Hypothalamus (tissue), 51 donors: ENCODE measurements at places on chromosomes 5 and 9.

- peak; percentile 47 for DNase-seq
Measured at GRCh38 chr9:136372561-136373299, 739 bp downstream of the CARD9 start.

GRCh38 chr9:78295177-78295575 is 1.7 kb upstream of the PSAT1 start:
- no peak for DNase-seq

- no peak for DNase-seq
Measured at GRCh38 chr5:88673253-88674105, 209.5 kb downstream of the MEF2C start.

DNA sequence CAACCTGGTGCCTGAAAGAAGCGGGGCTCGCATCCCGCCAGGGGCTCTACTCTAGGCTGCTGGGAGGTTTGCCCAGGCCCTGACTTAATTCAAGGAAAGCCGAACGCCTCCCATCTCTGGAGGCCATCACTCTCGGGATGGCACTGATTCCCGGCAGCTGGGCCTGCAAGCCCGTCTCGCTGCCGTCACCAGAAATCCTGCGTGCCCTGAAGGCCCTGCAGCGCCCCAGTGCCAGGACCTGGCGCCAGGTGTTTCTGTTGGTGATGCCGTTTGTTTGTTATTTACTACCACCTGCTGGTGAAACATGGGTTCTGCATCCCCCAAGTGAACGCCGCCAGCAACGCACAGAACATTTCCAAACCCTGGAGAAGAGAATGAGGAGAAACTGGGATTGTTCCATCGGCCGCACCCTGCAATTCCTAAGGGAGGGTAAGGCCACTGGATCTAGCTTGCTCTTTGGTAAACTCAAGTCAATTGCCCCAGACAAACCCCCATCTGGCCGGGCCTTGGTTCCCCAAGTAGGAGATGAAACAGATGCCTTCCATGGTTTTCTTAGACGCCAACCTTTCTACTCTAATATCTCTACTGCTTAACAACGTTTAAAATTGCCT is 77.9 kb downstream of the AK8 start:
- DNase-seq: no peak

GRCh38 chr5:68287631-68287975 is 72.0 kb downstream of the PIK3R1 start:
- no peak for DNase-seq

DNA sequence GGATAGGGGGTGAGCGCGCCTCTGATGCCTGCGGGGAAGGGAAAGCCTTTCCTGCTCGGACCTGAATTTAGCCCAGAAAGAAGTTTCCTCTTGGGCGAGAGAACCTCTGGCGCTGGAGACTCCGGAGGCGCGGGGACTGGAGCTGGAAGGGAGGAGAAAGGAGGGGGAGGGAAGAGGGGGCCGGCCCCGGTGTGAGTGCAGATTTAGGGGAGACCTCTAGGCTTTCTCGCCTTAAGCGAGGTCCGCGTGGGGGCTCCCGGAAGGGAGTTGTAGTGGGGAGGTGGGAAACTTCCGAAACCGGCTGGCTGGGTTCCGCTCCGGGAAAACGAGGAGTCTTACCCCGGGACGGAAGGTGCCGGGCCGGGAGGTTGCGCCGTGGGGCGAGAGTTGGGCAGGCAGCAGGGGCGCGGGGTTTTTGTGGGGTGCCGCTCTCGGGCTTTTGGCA is 1.3 kb downstream of the PCSK5 start:
- no peak for DNase-seq

- no peak for DNase-seq
Measured at GRCh38 chr5:172492097-172492840, 37.9 kb upstream of the SH3PXD2B start.

- DNase-seq: no peak
Measured at GRCh38 chr5:72860499-72860898, 44.0 kb downstream of the TNPO1 start.

GRCh38 chr5:23257656-23258055 is 249.8 kb upstream of the PRDM9 start:
- DNase-seq: no peak

GRCh38 chr9:132319421-132320110 is 35.2 kb downstream of the SETX start:
- DNase-seq: no peak

GRCh38 chr9:99172124-99173091 is 49.3 kb downstream of the ALG2 start:
- DNase-seq: no peak

DNA sequence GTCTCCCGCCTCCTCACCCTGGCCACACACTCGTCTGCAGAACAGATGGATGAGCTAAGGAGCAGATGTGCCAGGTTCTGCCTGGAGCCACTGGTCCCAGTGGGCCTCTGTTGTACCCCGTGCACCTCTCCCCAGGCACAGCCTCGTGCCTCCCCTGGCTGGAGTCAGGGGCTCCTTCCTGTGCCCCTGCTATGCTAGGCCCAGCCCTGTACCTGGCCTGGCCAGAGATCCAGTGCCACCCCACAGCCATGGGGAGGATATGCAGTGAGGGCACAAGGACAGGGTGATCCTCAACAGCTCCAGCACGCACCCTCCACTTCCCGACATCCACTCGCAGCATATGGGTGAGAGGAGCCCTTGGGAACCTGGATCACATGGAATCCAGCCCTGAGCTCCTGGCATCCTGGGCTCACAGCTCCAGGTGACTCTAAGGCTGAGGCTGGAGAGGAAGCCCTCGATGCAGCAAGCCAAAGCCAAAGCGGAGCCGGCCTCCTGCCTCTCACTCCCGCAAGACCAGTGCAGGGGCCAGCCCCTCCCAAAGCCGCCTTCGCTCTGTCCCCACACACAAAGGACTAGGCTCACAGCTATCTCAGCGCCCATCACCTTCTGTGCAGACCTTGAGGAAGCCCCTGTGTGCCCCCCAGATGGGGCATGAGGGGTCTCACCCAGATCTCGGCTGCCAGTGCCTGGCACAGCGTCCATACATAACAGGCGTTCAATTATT is 23.7 kb upstream of the ADAMTS2 start:
- no peak for DNase-seq

- DNase-seq: no peak
Measured at GRCh38 chr9:69056191-69056815, 20.8 kb downstream of the FXN start.
